ENCODE measurements at places on chromosomes 4 and X.

- DNase-seq = no peak
These were observed 3.1 kb downstream of the POLR2B start for GRCh38 chr4:56981795-56982201.

- peak; percentile 70 for DNase-seq
These were observed 7.2 kb upstream of the MAGIX start for GRCh38 chrX:49155243-49155899.

DNA sequence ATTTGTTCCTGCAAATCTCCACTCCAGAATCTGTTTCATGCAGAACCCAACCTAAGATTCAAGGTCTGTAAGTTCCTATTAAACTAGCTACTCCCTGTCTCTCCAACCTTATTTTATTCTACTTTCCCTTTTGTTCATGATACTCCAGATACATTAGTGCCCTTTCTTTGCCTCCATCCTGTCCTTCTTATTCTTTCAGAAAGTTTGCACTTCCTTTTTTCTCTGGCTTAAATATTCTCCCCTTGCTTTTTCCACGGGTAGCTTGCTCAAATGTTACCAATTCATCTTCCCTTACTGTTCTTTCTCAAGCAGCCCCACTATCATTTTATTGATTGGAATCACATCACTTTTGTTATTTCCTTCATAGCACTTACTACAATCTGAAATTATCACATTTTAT is 72.1 kb downstream of the CAMK2D start:
- DNase-seq = no peak

GRCh38 chr4:168868044-168868781 is 141.8 kb downstream of the CBR4 start:
- no peak for DNase-seq

GRCh38 chrX:23616361-23616760 is 50.9 kb upstream of the PRDX4 start:
- DNase-seq = peak; percentile 17

DNA sequence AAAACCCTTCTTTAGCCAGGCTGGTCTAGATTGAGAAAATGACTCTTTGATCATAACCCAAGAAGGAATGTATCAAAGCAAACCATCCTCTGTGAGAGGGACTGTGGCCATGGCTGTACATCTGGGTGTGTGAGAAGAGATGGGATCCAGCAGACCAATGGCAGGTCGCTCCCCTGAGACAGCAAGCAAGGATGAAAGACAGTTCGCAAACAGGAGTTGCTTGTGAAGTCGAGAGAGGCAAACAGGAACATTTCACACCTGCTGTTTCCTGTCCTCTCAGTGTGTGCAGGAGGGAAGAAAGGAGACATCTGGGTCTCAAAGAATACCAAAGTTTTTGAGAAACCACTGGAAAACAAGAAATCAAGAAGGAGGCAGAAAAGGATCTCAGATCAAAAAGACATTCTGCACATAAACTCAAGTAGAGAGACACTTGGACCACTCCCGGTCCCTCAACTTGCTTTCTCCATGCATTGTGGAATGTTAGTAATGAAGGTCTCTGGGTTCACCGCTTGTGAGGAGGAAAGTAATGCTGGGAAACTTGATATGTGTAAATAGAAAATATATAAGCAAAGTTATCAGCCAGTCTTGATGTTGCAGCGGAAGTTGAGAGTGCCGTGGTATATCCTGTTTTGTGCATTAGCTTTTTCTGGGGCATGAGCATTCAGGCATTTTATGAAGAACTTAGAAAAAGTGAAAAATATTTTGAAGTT is 327.5 kb downstream of the BMPR1B start:
- no peak for DNase-seq

GRCh38 chr4:77473509-77473908 is 132.1 kb upstream of the CXCL13 start:
- peak; percentile 40 for DNase-seq

- DNase-seq = no peak
These were observed 12.8 kb downstream of the CYSLTR1 start for GRCh38 chrX:78314561-78314960.

DNA sequence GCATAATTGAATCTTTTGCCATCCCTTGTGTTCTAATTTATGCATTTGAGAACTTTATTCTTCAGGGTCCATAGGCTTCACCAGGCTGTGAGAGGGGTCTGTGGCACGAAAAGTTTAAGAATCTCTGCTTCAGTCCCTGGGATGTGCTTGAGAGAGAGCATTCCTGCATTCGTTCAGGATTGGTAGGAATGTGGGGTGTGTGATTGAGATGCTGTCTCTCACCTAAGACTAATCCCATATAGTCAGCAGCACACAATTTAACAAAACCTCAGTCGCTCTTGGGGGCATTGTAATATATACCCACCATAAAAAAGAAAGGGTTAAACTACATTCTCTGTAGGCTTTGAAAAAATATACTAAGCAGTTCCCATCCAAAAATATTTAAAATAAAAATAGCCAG is 41.7 kb downstream of the PTTG2 start:
- no peak for DNase-seq

- DNase-seq = no peak
These were observed 71.0 kb upstream of the UGT8 start for GRCh38 chr4:114527637-114528036.

DNA sequence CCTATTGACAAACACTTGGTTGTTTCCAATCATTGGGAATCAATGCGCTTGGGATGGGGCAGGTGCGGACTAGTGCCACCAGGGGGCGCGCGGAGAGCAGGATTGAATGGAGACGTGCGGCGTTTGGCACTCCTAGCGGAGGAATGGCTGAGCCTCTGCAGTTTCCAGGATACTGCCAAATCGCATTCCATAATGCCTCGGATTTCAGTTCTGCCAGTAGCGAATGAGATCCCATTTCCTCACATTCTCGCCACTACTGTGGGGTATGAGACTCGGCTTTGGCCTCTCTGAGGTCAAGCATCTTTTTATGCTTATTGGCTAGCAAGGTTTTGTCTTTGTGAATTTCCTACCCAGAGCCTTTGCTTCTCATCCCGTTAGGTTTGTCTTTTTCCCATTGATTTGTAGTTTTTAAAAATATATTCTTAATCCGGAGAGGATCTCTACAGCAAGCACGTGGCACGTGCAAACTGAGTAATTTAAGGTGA is 28.7 kb downstream of the CLDN34 start:
- DNase-seq = peak; percentile 81

GRCh38 chrX:101219864-101220346 is 319 bp downstream of the DRP2 start:
- no peak for DNase-seq

DNA sequence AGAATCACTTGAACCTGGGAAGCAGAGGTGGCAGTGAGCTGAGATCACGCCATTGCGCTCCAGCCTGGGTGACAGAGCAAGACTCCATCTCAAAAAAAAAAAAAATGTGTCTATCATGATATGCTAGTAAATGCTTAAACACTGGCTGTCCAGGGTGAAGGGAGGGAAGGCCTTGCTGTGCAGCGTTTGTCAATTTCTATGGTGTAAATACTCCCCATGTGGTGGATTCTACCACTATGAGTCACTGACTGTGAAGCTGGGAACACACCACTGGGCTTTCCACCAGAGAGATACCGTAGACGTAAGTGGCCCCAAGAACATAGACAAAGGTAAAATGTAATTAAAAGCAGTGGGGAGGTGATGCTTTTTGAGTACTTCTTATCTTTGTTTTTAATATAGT is 51.3 kb upstream of the LEF1 start:
- DNase-seq = no peak

GRCh38 chrX:50941638-50942037 is 31.1 kb downstream of the BMP15 start:
- peak; percentile 12 for DNase-seq

DNA sequence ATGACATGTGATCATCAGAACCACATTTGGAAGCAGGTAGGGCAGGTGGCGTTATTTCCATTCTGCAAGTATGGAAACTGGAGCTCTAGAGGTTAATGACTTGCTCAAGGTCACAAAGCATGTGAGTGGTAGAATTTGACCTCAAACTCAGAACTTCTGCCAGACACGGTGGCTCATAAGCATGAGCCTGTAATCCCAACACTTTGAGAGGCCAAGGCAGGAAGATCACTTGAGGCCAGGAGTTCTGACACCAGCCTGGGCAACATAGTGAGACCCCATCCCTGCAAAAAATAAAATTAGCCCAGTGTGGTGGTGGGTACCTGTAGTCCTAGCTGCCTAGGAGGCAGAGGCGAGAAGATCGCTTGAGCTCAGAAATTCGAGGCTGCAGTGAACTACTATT is 139.2 kb downstream of the PALLD start:
- no peak for DNase-seq

- DNase-seq = no peak
These were observed 1069.5 kb downstream of the FAM133A start for GRCh38 chrX:94743478-94743877.

- DNase-seq = no peak
These were observed 1.6 kb upstream of the ARHGAP10 start for GRCh38 chr4:147730333-147730732.

- no peak for DNase-seq
These were observed 172.0 kb downstream of the CFAP299 start for GRCh38 chr4:80507507-80507906.

GRCh38 chr4:61532336-61533000 is 332.3 kb downstream of the ADGRL3 start:
- DNase-seq = no peak

GRCh38 chrX:141320801-141321200 is 78.5 kb upstream of the SPANXC start:
- no peak for DNase-seq

DNA sequence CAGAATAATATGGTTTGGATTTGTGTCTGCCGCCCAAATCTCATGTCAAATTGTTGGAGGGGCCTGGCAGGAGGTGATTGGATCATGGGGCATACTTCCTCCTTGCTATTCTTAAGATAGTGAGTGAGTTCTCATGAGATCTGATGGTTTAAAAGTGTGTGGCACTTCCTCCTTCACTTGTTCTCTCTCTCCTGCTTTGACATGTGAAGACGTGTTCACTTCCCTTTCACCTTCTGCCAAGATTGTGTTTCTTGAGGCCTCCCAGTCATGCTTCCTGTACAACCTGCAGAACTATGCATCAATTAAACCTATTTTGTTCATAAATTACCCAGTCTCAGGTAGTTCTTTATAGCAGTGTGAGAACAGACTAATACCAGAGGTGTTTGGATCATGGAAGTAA is 325.7 kb upstream of the GIMD1 start:
- no peak for DNase-seq

DNA sequence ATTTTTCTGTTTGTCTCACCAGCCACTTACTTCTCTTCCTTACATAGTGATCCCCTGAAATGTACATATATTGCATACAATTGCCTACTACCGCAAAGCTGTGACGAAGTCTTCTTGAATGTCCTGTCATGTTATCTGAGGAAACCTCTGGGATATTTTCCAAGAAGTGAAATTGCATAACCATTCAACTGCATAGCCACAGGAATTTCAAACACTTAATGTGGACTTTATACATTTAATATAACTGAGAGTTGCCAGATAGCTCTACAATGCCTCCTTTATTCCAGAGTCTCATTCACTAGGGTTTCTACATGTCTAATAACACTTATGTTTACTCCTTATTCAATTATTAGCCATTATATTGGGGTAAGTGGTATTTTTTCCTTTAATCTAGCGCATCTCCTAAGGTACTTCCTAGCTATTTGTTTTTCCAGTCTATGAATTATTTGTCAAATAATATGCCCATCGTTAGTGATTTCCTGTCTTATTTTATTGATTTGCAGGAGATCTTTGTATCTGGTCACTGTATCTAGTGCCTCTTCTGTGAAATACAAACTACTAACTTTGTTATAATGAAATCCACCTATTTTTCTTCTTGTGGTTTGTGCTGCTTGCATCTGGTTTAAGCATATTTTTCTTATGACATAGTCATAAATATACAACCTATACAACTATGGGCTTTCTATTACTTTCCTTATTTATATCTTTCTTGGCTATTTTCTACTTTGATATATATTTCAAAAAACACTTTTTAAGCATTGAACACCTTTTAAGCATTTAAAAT is 69.2 kb upstream of the GRID2 start:
- DNase-seq = peak; percentile 94

- DNase-seq = no peak
These were observed 10.0 kb upstream of the ASMTL start for GRCh38 chrX:1462596-1463251.

DNA sequence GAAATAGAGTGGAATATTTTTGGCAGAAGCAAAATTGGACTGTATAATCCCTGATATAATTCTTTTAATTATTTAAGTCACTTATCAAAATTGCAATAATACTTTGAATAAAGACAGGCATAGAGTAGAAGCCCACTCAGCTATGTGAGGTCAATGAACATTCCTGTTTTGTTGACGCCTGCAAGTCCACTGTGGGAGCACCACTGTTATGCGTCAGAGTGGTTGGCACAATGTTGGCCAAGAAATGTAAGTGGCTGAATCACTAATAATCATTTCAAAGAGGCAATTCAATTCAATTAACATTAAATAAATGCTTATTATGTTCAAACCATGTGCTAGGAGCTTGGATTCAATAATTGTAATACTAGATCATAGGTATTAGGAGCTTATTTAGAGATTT is 221.0 kb downstream of the SPCS3 start:
- no peak for DNase-seq

DNA sequence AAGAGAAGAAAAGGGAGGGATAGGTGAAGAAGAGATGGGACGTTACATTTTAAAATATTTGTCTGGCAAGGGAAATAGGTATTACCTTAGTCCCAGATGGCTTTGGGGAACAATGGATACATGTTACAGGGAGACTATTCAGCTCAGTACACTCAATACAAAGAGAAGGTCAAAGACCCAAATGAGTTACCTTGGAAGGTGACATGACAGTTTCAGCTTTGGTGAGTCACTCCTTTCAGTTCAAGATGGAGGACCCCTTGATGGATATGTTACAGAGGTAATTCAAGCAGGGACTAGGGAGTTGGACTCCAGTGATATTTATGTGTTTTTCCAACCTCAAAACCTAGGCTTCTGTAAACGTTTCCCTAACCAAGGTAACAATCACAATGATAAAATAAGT is 5.0 kb downstream of the NOA1 start:
- no peak for DNase-seq

GRCh38 chrX:136064661-136065043 is 79.4 kb downstream of the SLC9A6 start:
- no peak for DNase-seq

- no peak for DNase-seq
These were observed 466.9 kb downstream of the FSTL5 start for GRCh38 chr4:161696944-161697343.

DNA sequence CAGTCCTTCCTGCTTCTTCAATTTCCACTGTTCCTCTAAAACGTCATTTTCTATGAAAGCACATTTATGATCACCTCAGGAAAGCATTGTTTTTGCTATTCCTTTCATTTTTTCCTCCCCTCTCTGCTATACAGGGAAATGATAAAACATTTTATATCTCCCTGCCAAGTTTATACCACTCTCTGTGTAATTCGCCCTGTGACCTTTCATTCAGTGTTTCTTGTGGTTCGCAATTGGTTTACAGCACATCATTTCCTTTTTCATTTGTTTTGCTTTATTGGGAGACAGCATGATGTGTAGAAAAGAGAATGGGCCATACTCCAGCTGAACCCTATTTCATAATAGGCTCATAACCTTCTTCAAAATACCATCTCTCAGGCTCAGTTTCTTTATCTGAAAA is 99.9 kb upstream of the RAPGEF2 start:
- DNase-seq = no peak
